ENCODE measurements at places on chromosomes 1 and 21. TPM values are rescaled to one million over a fixed set of nuclear protein-coding genes. Genes with fewer than 3 reads are reported as not detected.

TRMT1L gene
- 20.8 TPM for polyA plus RNA-seq

LCE6A gene
- polyA plus RNA-seq: not detected

DNA sequence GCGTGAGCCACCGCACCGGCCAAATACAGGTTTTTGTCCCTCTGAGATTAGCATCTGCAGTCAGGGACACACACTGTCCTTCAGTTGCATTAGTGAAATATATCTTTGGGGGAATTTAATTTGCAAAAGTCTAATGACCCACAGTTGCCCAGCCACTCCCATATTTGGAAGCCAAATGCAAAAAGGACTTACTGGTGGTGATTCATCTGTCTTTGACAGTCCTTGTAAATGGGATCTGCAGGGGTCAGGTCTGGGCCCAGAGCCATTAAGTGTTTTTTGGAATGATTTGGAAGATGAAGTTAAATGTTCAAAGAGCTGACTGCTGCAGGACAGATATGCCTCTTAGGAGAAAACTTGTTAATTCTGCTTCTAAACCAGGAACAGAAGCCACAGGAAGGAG is 44.6 kb upstream of the DNASE2B start:
- H3K4me1 ChIP-seq: no peaks in the 10 kb centered on the region
- H3K27me3 ChIP-seq: no peaks in the 10 kb centered on the region
- H3K36me3 ChIP-seq: no peaks in the 10 kb centered on the region
- H3K27ac ChIP-seq: no peak overlapping the region
- H3K4me3 ChIP-seq: no peak overlapping the region

UTS2 gene
- polyA plus RNA-seq: not detected

GRCh38 chr1:245874942-245875580 is 632.0 kb downstream of the SMYD3 start:
- no peaks in the 10 kb centered on the region for H3K27me3 ChIP-seq
- H3K36me3 ChIP-seq: no peaks in the 10 kb centered on the region
- no peak for DNase-seq

DNA sequence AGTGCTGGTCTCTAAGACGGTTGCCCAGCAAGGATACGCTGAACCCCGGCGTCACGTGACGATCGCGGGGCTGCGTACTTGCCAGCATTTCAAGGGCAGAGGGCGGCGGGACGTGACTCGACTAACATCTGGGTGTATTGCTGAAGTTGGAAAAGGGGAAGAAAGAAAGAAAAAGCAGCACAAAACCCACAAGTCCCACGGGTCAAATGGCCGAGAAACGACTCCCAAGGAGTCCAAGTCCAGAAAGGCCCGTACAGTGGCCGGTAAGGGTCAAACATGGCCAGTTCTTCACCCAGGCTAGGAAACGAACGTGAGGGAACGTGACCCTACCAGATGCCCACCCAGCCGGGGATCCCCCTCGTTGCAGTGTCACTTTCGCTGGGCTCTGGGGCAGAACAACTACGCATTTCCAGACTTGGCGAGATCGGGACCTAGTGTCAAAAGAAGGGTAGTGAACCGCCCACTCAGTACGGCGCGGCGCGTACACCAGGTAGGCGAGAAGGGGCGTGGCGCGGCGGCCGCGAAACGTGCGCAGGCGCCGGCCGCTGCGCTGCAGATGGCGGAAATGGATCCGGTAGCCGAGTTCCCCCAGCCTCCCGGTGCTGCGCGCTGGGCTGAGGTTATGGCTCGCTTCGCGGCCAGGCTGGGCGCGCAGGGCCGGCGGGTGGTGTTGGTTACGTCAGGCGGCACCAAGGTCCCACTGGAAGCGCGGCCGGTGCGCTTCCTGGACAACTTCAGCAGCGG is at the start of the genes PPCS and ZMYND12:
PPCS (plus strand) TSS at position 534 of the 744 bp plus-strand sequence; CDS start at position 557, 23 bp downstream.
ZMYND12 (minus strand) TSS at position 13 of the 744 bp plus-strand sequence. CDS start 25 bp downstream, outside the sequence.
- peak within 1 kb of the TSS; percentile 92 for H3K4me3 ChIP-seq
- DNase-seq: peak; percentile 83
- H3K27me3 ChIP-seq: no peaks in the 10 kb centered on the region
- peak within 1 kb of the TSS; percentile 82 for H3K27ac ChIP-seq
- peaks cover 5% of the 10 kb centered on the region for H3K4me1 ChIP-seq

OLIG1 gene
- polyA plus RNA-seq: not detected

DNA sequence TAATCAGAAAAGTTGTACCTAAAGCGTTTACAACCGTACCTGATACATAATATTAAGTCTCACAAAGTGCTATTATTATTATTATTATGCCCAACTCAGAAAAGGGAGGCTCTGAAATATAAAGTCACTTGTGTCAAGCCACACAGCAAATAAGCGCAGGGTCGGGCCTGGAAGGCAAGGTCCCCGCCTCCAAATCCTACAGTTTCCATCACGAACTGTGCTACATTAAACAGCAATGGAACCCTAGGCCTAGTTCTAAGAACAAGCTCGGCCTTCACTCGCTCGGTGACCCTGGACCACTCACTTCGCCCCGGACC is 549 bp downstream of the PARS2 start:
- DNase-seq: no peak
- H3K27ac ChIP-seq: peak overlapping the region; percentile 71
- peaks cover 9% of the 10 kb centered on the region for H3K4me1 ChIP-seq
- peaks cover under 1% of the 10 kb centered on the region for H3K36me3 ChIP-seq
- no peaks in the 10 kb centered on the region for H3K27me3 ChIP-seq

DNA sequence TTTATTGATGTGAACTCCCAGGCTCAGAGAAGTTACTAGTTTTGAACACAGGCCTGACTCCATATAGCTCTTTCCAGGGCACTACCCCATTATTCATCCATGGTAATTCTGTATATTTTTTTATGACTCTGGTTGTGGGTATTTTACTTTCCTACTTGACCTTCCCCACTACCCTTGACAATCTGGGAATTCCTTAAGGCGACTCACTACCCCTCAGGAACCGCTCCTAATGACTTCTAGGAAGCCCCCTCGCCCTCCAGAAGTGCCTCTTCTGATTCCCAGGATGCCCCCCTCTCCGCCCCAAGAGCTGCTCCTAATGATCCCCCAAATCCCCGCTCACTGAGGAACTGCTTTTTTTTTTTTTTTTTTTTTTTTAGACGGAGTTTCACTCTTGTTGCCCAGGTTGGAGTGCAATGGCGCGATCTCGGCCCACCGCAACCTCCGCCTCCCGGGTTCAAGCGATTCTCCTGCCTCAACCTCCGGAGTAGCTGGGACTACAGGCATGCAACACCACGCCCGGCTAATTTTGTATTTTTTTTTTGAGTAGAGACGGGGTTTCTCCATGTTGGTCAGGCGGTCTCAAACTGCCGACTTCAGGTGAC is 972 bp upstream of the KDM4A start:
- peak overlapping the region; percentile 60 for H3K27ac ChIP-seq
- H3K4me3 ChIP-seq: peak overlapping the region; percentile 78
- DNase-seq: no peak
- no peaks in the 10 kb centered on the region for H3K27me3 ChIP-seq
- H3K36me3 ChIP-seq: no peaks in the 10 kb centered on the region

CCDC190 gene
- not detected for polyA plus RNA-seq

DNA sequence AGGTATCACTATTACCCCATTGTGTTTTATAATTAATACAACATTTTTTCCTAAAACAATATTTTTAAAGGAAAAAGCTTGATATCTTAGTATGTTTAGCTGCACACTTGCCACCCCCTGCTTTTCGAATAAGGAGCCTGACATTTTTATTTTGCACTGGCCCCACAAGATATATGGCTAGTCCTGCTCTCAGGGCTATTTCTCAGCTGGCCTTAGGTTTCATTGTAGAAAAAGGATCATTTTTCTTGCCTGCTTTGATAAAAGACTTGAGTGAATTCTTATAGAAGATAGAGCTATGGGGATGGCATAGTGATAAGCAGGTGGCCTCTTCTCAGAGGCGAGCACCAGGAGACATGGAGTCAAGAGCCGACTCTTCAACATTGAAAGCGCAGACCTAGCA is 167.0 kb downstream of the FAM78B start:
- no peak for DNase-seq
- H3K36me3 ChIP-seq: no peaks in the 10 kb centered on the region
- no peak overlapping the region for H3K4me3 ChIP-seq
- H3K27me3 ChIP-seq: no peaks in the 10 kb centered on the region
- H3K27ac ChIP-seq: no peak overlapping the region
- H3K4me1 ChIP-seq: no peaks in the 10 kb centered on the region

ADCY10 gene
- not detected for polyA plus RNA-seq

KIF14 gene
- polyA plus RNA-seq: 12.9 TPM

GRCh38 chr1:203210988-203211387 is 18.5 kb downstream of the CHIT1 start:
- no peaks in the 10 kb centered on the region for H3K4me1 ChIP-seq
- H3K36me3 ChIP-seq: no peaks in the 10 kb centered on the region
- H3K27ac ChIP-seq: no peak overlapping the region
- peaks cover 5% of the 10 kb centered on the region for H3K27me3 ChIP-seq

- peaks cover 6% of the 10 kb centered on the region for H3K36me3 ChIP-seq
- peak overlapping the region; percentile 84 for H3K27ac ChIP-seq
- no peak for DNase-seq
- H3K4me1 ChIP-seq: peaks cover 5% of the 10 kb centered on the region
- H3K4me3 ChIP-seq: peak overlapping the region; percentile 98
- no peaks in the 10 kb centered on the region for H3K27me3 ChIP-seq
These were observed 2.6 kb downstream of the LRRC41 start for GRCh38 chr1:46300673-46301405.

- no peaks in the 10 kb centered on the region for H3K27me3 ChIP-seq
- no peak for DNase-seq
- no peak overlapping the region for H3K27ac ChIP-seq
- peaks cover 6% of the 10 kb centered on the region for H3K4me1 ChIP-seq
These were observed 236.9 kb downstream of the TTLL7 start for GRCh38 chr1:83762039-83762365.

- no peak for DNase-seq
- no peak overlapping the region for H3K4me3 ChIP-seq
- H3K36me3 ChIP-seq: no peaks in the 10 kb centered on the region
- H3K4me1 ChIP-seq: no peaks in the 10 kb centered on the region
- H3K27me3 ChIP-seq: peaks cover 3% of the 10 kb centered on the region
These were observed 292.1 kb upstream of the VAMP3 start for GRCh38 chr1:7478809-7479499.

- no peaks in the 10 kb centered on the region for H3K27me3 ChIP-seq
- no peak overlapping the region for H3K27ac ChIP-seq
- H3K36me3 ChIP-seq: no peaks in the 10 kb centered on the region
- H3K4me3 ChIP-seq: no peak overlapping the region
These were observed 19.3 kb upstream of the LBR start for GRCh38 chr1:225446981-225447615.

DNA sequence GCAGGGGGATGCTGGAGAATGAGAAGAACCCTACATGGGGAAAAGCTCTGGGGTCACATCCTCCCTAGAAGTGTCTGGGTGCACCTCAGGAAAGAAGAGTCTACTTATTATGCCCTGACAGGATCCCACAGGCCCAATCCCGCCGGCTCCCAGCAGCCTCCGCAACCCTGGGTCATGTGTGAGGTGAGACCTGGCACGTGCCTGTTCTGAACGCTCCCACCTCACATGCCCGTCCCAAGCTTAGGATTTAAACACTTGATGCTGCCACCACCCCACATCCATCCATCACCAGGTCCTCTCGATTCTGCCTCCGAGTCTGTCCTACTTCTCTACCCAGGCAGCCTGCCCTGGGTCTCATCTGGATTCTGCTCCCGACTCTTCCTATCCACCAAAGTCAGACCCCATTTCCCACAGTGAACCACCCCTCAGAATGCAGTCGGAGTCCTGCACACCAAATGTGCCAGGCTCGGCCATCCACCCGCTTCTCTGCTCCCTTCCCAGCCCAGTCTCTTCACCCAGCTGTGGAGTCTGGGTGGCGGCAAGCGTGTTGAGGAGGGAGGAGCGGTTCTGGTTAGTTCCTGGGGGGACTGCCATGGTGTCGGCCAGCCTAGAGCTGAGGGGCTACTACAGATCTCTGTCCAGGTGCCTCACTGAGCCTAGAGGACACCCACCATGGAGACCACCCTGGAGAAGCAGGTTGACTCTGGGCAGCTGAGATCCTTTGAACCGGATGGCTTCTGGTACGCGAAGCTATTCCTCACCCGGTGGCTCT is 23.9 kb downstream of the SLC2A1 start:
- peaks cover 64% of the 10 kb centered on the region for H3K36me3 ChIP-seq
- DNase-seq: no peak
- no peak overlapping the region for H3K4me3 ChIP-seq
- no peaks in the 10 kb centered on the region for H3K27me3 ChIP-seq

- H3K27ac ChIP-seq: no peak overlapping the region
- H3K27me3 ChIP-seq: no peaks in the 10 kb centered on the region
- no peaks in the 10 kb centered on the region for H3K36me3 ChIP-seq
- H3K4me1 ChIP-seq: no peaks in the 10 kb centered on the region
- DNase-seq: no peak
These were observed 237.9 kb downstream of the PBX1 start for GRCh38 chr1:164796916-164797315.

CCT3 gene
- polyA plus RNA-seq: 496 TPM

DNA sequence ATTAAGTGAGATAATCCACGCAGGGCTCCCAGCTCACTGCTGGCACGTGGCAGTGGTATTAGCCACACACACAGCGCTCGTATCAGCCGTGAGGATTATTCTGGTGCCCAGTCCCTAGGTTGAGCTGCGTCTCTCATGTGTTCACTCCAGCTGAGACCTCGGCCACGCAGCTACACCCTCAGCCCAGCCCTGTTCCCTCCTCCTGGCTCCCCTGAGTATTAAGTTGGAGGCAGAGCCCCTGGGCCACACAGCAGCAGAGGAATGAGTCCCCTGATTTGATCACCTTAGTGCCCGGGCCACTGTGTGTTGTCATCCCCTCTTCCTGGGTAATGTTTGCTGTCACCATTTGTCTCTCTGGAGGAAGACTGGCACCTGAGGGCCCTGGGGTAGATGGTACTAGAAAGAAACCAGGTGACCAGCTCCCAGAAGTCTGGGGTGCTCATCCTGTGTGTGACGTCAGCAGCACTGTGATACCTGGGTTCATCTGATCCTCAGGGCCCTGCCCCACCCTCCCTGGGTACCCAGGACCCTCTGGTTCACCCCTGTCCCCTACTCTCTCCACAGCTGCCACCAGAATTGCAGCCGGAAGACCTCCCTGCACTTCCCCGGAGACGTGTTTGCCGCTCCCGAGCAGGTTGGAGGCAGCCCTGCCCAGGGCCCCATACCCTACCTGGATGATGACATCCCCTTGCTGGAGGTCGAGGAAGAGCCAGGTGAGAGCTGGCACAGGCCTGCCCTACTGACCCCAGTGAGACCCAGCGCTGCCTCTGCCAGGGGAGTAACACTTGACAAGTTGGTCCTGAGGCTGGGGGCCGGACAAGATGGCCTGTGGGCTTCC is 40.1 kb downstream of the DISP3 start:
- DNase-seq: no peak
- no peaks in the 10 kb centered on the region for H3K4me1 ChIP-seq

GRCh38 chr21:35410656-35411055 is 361.6 kb upstream of the RUNX1 start:
- no peaks in the 10 kb centered on the region for H3K36me3 ChIP-seq
- DNase-seq: no peak
- no peaks in the 10 kb centered on the region for H3K4me1 ChIP-seq
- H3K4me3 ChIP-seq: no peak overlapping the region
- no peaks in the 10 kb centered on the region for H3K27me3 ChIP-seq

CNTN2 gene
- polyA plus RNA-seq: not detected

SPATA21 gene
- 0.60 TPM for polyA plus RNA-seq

GRCh38 chr1:149877211-149877946 is 22.0 kb upstream of the BOLA1 start:
- H3K27me3 ChIP-seq: no peaks in the 10 kb centered on the region
- no peak overlapping the region for H3K4me3 ChIP-seq
- H3K36me3 ChIP-seq: no peaks in the 10 kb centered on the region
- DNase-seq: no peak
- H3K27ac ChIP-seq: no peak overlapping the region
- no peaks in the 10 kb centered on the region for H3K4me1 ChIP-seq

All from GM12878 (cell line).